ENCODE measurements at places on chromosomes 5 and 9. TPM values are rescaled to one million over a fixed set of nuclear protein-coding genes. Genes with fewer than 3 reads are reported as not detected.

- DNase-seq: no peak
Measured at GRCh38 chr9:109463924-109464625, 34.0 kb downstream of the PTPN3 start.

Gene WDR55
- 16.0 TPM for total RNA-seq

DNA sequence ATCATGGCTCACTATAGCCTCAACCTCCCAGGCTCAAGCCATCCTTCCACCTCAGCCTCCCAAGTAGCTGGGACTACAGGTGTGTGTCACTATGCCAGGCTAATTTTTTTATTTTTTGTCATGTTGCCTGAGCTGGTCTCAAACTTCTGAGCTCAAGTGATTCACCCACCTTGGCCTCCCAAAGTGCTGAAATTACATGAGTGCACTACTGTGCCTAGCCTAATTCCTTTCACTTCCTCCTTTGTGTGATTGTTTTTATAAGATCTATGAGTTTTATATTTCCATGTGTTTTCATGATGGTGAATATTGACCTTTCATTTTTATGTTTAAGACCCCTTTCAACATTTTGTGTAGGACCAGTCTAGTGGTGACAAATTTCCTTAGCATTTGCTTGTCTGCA is 55.2 kb upstream of the IL12B start:
- no peak for DNase-seq

Gene SLC36A2
- 30.2 TPM for total RNA-seq

Gene WNK2
- 6.6 TPM for total RNA-seq

DNA sequence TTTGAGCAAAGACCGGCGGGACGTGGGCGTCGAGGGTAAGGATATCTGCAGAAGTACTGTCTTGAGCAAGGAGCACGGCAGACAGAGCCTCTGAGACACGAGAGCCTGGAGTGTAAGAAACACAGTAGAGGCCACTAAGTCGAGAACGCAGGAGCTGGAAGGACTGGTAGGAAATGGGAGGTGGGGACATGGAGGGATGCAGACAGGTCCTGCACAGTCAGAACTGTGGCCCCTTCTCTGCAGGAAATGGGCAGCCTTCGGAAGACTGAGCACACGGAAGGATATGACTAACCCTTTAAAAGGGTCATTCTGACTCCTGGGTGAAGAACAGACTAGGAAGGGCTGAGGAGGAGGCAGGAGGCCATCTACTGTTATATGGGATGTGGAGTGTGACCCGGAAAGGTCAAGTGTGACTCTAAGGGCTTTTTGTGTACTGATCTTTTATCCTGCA is 1.4 kb upstream of the CAMSAP1 start:
- DNase-seq: peak; percentile 59

DNA sequence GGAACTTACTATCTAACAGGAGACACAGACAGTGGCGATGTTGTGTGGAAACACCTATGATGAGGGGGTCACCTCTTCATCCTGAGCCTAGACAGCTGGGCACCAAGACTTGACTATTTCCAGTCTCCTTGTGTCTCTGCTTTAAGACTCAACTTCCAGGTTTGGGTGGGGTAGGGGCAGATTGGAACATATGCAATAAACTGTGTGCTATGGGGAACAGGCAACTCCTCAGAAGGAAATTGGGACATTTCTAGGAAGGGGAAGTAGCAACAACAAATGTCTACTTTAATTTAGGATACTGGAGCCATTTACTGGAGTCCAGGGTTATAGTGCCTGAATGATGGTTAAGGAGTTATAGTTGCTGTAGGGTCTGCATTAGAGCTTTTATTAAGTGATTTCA is 57.3 kb downstream of the FGF18 start:
- no peak for DNase-seq

Gene UNC13B
- 36.2 TPM for total RNA-seq

GRCh38 chr9:37761511-37761910 is 7.9 kb downstream of the TRMT10B start:
- no peak for DNase-seq

Gene TMEFF1
- 1.5 TPM for total RNA-seq

Gene PCDHA2
- 0.13 TPM for total RNA-seq

DNA sequence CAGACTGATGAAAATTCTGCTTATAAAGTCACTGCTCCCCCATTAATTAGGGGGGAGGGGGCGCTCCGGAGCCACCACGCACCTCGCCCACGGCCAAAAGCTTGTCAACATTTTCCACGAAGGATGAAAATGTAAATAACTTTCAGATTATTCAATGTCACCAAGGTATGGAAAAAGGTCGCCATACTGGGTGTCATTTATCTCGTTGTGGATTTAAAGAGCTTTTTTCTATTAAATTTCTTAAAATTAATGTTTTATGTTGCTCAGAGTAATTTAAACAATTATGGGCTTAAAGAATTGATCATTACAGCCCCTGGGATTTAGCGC is 13.0 kb downstream of the LHX3 start:
- no peak for DNase-seq

DNA sequence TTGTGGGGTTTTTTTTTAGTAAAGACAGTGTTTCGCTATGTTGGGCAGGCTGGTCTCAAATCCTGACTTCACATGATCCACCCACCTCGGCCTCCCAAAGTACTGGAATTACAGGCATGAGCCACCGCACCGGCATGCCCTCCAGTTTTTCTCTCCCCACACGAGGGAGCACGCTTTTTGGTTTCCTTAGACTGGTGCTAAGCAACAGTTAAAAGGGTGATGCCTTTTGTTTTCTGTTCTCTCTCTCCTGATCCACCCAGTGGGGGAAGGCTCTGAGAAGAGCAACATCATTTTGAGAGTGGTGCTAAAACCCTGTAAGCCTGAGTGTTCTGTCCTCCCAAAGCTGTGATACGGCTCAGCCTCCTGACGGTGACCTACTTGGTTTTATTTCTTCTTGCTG is 146.6 kb downstream of the MAN2A1 start:
- DNase-seq: no peak

- DNase-seq: no peak
Measured at GRCh38 chr5:168747987-168748777, 169.0 kb upstream of the PANK3 start.

Gene STKLD1
- 2.6 TPM for total RNA-seq

Gene RAI14
- 147 TPM for total RNA-seq
